ENCODE measurements at places on chromosomes 4 and X. TPM values are rescaled to one million over a fixed set of nuclear protein-coding genes. Genes with fewer than 3 reads are reported as not detected.

Gene TBX22
- not detected for total RNA-seq

Gene SH3D19
- 0.13 TPM for total RNA-seq

Gene RHOXF2B
- not detected for total RNA-seq

Gene DKK2
- total RNA-seq: not detected

Gene FGFBP1
- not detected for total RNA-seq

Gene FOXR2
- not detected for total RNA-seq

Gene YIPF7
- not detected for total RNA-seq

Gene CCSER1
- total RNA-seq: 0.87 TPM

Gene AFF2
- 0.79 TPM for total RNA-seq

Gene SMARCA1
- not detected for total RNA-seq

Gene CENPE
- 6.9 TPM for total RNA-seq

Gene CLDN2
- total RNA-seq: not detected

Gene MAOA
- not detected for total RNA-seq

Gene CTAG2
- not detected for total RNA-seq

Gene QRFPR
- not detected for total RNA-seq

Gene SPANXC
- total RNA-seq: not detected

Gene CLNK
- 1.0 TPM for total RNA-seq

Gene SCRG1
- total RNA-seq: not detected

Gene NLGN4X
- not detected for total RNA-seq

Gene LRAT
- not detected for total RNA-seq

Gene MAGEA2
- not detected for total RNA-seq

Measured in natural killer cell (primary cell).